ENCODE measurements at places on chromosomes 13 and 19. TPM values are rescaled to one million over a fixed set of nuclear protein-coding genes. Genes with fewer than 3 reads are reported as not detected.

Gene ATP1A3
- polyA plus RNA-seq: 0.62 TPM

Gene DZIP1
- not detected for polyA plus RNA-seq

DNA sequence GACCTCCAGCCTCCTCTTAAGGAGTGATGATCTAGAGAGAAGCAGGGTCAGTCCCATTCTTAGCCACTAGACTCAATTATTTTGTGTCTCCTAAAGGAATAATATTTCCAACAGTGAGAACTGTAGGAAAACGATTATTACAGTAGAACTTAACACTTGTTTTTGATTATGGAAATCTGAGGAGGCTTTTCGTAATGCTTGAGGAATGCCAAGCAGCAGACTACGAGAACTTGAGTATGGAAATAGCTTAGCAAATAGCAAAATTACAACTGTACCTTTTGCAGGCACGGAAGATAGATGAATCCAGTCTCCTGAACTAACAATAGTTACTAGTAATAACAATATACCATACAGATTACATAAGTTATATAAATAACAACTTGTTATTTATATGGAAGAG lies 12.2 kb downstream of the BRD4 start:
- no peaks in the 10 kb centered on the region for H3K27me3 ChIP-seq
- DNase-seq: no peak
- H3K4me3 ChIP-seq: no peak overlapping the region
- H3K27ac ChIP-seq: peak overlapping the region; percentile 86
- peaks cover 3% of the 10 kb centered on the region for H3K36me3 ChIP-seq

- no peak within 1 kb of the TSS for H3K27ac ChIP-seq
- DNase-seq: peak; percentile 44
- no peaks in the 10 kb centered on the region for H3K36me3 ChIP-seq
- peaks cover 63% of the 10 kb centered on the region for H3K27me3 ChIP-seq
- H3K4me3 ChIP-seq: peak within 1 kb of the TSS; percentile 57
Measured at GRCh38 chr13:35475960-35476943, at the start of gene MAB21L1. MAB21L1 (minus strand) TSS chr13:35476689; CDS start chr13:35476138, 551 bp downstream.

DNA sequence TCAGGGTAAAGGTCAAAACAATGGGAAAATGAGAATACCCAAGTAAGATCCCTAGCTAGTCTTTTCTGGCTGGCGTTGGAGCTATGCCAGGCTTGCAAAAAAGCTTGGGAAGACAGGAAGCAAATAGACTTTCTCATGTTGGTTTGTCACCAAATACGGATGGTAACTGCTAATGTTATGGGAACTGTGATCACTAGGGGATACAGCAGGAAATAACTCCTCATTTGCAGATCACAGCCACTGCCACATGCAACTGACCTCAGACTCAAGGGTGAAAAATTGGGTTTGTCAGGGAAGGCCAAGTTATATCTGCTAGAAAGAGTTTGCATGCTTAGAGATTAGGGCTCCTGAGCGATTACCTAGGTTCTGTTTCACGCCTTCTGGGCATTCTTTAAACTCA lies 162.9 kb downstream of the NHLRC3 start:
- no peak for DNase-seq
- H3K27me3 ChIP-seq: no peaks in the 10 kb centered on the region
- no peak overlapping the region for H3K4me3 ChIP-seq

- no peak overlapping the region for H3K4me3 ChIP-seq
- no peaks in the 10 kb centered on the region for H3K4me1 ChIP-seq
- no peaks in the 10 kb centered on the region for H3K36me3 ChIP-seq
- H3K27ac ChIP-seq: no peak overlapping the region
- H3K27me3 ChIP-seq: no peaks in the 10 kb centered on the region
- DNase-seq: no peak
Measured at GRCh38 chr13:37375071-37375470, 223.5 kb downstream of the POSTN start.

- no peaks in the 10 kb centered on the region for H3K27me3 ChIP-seq
- no peak overlapping the region for H3K4me3 ChIP-seq
- no peaks in the 10 kb centered on the region for H3K36me3 ChIP-seq
- no peak for DNase-seq
- H3K4me1 ChIP-seq: peaks cover 8% of the 10 kb centered on the region
- H3K27ac ChIP-seq: no peak overlapping the region
Measured at GRCh38 chr19:40641281-40641680, 40.1 kb downstream of the LTBP4 start.

DNA sequence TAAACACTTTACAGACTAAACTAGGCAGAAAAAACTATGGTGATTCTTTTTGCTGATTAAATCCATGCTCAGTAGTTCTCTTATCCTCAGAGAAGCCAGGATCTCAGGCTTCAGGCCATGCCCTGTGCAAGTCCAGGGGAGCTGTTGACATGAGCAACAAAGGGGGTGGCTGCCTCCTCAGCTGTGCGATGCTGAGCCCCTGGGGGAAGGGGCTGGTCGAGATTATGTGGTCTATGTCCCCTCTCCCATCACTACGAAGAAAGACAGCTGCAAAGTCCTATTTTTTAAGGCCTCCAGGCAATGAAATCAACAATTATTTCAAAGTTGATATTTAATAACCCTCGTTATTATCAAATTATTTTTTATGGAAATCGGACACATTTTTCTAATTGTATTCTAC lies 37.0 kb downstream of the IRS2 start:
- no peaks in the 10 kb centered on the region for H3K27me3 ChIP-seq
- no peak overlapping the region for H3K27ac ChIP-seq
- H3K36me3 ChIP-seq: no peaks in the 10 kb centered on the region
- no peaks in the 10 kb centered on the region for H3K4me1 ChIP-seq
- no peak overlapping the region for H3K4me3 ChIP-seq

- no peaks in the 10 kb centered on the region for H3K27me3 ChIP-seq
- DNase-seq: peak; percentile 20
- H3K4me1 ChIP-seq: peaks cover 65% of the 10 kb centered on the region
- H3K27ac ChIP-seq: no peak overlapping the region
Measured at GRCh38 chr13:98480915-98481877, 95.7 kb downstream of the STK24 start.

DNA sequence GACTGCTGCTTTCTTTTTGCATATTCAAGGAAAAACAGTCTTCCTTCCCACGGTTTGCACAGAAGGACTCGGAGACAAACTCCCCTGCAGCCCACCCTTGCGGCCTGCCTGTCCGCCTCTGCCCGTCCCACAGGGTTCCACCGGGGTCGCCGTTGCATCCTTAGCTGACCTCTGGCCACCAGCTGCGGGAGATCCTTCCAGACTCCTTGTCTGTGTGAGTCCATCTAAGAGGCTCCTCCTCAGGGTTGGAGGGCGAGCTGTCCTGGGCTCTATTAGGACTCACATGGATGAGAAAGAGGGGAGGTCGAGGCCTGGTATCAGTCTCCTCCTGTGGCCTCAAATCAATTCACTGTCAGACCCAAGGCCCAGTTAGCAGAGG lies 39.2 kb downstream of the KLF2 start:
- peak overlapping the region; percentile 83 for H3K27ac ChIP-seq
- peaks cover 98% of the 10 kb centered on the region for H3K4me1 ChIP-seq
- DNase-seq: peak; percentile 4
- no peaks in the 10 kb centered on the region for H3K36me3 ChIP-seq

All from B cell (primary cell).